ENCODE measurements at places on chromosomes 13 and 19.

GRCh38 chr19:45217957-45218334 lies 27.3 kb downstream of the EXOC3L2 start:
- DNase-seq: no peak

DNA sequence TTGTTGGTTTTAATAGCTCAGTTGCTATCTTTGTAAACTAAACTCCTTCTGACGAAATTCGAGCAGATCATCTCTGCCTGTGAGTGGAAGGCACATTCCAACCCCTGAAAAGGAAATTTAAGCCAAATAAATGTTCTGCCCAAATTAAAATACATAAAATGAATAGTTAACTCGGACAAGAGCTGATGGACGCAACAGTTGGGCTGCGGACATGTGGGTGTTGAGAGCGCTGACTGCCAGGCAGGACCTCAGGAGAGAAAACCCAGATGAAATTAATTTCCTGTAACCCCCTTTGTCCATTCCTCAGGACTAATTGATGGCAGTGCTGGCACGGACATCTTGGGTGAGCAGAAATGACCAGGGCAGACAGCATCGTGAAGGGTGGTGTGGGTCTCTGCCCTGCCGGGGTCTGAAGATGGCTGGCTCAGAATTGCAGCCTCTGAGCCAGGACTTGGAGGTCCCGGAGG lies 86.5 kb downstream of the TSHZ3 start:
- no peak for DNase-seq

GRCh38 chr19:57233207-57233606 lies 2.4 kb downstream of the AURKC start:
- DNase-seq: no peak

GRCh38 chr19:6891761-6892385 lies 4.5 kb downstream of the ADGRE1 start:
- no peak for DNase-seq

GRCh38 chr19:16340654-16341053 lies 16.0 kb downstream of the KLF2 start:
- no peak for DNase-seq

DNA sequence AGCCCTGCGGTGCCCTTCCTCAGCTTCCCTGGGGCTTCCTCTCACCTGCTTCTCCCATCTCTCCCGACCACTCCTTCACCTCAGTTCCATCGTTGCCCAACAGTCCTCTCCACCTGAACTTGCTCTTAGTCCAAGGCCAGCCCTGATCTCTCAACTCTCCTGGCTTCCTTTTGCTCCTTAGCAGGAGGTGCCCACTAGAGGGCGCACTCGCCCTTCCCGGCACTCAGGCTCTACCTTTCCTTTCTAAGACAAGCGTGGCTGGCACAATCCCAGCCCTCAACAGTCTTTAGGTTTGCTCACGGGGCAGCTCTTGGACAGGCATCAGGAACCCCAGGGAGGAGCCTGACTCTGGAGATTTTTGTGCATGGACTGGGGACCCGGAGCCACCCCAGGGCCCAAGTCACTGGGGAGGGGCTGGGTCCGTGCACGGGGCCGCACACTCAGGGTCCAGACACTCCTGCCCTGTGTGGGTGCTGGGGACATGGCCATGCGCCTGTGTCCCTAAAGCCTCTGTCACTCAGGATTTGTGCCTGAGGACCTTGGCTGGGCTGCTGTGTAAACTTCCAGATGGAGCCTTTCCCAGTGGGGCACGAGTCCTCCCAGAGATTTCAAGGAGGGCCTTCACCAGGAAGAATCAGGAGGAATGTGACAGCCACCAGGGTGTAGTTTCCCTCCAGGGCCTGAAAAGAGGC lies 12.1 kb upstream of the CEACAM8 start:
- peak; percentile 80 for DNase-seq

- DNase-seq: no peak
Observed at GRCh38 chr13:113365971-113366588, 2.1 kb upstream of the GRTP1 start.

- DNase-seq: no peak
Observed at GRCh38 chr19:3576696-3577443, 4.1 kb downstream of the HMG20B start.

GRCh38 chr13:78299832-78300623 lies 303.3 kb downstream of the POU4F1 start:
- DNase-seq: no peak

- DNase-seq: no peak
Observed at GRCh38 chr13:112903606-112904195, 65.3 kb upstream of the MCF2L start.

GRCh38 chr13:20494656-20495055 lies 31.0 kb downstream of the CRYL1 start:
- no peak for DNase-seq

- DNase-seq: peak; percentile 38
Observed at GRCh38 chr13:70339738-70340137, 231.5 kb upstream of the KLHL1 start.

GRCh38 chr19:50536662-50537305 lies 23.1 kb upstream of the ASPDH start:
- DNase-seq: no peak

DNA sequence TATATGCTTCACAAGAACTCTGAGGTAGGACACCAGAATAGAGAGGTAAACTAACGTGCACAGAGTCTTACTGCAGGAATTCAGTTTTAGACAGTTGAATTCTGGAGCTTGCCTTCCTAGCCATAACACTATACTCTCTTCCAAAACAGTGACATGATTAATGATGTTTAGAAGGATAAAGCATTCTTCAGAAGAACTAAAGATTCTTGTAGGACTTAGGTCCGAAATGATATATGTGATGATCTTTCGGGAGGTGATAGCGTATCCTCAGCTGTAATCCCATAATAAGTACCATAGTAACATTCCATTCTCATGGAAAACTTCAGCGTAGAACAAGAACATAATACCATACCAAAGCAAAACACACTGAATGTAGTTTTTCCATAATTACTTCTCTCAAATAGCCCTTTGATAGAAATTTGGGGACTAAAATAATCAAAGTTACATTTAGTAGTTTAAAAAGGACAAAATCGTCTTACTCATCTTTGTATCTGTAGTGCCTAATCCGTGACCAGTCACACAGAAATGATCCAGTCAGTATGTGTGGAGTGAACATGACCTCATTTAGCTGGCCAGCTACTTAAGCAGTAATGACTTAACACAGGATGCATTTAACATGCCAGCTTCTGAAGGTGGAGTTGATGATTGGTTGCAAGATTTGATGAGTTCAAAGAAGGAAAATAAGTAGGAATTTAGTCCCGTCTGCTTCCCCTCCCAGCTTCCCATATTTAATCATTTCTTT lies 38.4 kb downstream of the PIBF1 start:
- no peak for DNase-seq

- no peak for DNase-seq
Observed at GRCh38 chr13:71659404-71659803, 207.6 kb downstream of the DACH1 start.

DNA sequence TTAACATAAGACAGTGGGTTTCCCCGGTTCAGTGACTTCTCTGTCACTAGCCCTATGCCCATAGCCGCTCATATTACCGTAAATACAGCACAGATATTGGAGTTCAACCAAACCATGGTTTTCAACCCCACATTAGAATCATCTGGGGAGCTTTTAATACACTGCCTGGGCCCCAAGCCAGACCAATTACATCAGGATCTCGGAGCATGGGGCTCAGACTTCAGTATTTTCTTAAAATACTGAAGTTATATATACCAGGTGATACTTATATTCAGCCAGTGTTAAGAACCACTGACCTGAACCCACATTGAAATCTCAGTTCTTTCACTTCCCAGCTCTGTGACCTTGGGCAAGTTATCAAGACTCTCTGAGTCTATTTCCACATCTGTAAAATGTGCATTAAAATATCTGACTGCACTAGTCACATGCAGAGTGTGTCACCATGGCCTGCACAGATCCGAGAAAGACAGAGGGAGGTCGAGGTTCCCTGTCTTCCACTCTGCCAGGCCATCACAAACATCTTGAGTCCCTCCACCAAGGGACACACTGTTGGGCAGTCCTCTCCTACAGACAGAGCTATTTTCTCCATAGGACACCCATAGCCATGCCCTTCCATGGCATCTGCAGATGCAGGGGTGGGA lies 32.2 kb upstream of the IPO5 start:
- peak; percentile 26 for DNase-seq

- no peak for DNase-seq
Observed at GRCh38 chr13:80726868-80727267, 385.9 kb upstream of the SPRY2 start.

DNA sequence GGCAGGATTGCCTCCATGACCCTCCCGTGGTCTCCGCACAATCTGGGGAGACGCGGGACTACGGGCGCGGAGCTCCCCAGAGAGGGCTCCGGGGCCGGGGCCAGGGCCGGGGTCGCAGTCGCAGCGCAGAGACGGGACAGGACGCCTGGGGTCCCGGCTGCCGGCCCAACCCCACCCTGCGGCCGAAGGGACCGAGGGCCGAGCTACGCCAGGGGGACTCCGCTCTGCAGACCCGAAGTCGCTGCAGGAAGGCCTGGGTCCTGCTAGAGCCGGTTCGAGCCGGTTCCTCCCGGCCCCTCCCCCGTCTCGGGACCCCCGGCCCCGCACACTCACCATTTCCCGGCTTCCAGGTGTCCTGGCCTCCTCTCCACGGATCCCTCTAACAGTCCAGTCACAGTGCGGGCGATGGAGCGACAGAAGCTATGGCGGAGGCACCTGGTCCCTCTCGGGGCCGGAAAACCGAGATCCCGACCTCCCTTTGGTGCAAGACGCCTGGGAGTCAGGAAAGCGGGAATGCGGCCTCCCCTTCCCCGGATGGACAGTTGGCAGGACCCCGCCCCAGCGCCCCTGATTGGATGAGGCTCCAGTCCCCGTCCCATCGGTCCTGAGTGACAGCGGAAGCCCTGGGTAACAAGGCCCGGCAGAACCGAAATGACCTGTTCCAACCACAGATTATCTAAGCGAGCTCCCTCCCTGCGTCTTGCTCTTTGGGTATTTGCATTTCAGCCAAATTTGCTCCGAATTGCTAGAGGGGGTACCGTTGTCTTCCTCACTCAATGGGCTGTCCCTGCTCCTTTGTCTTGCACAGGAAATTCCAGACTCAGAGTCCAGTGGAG lies at the start of gene ZNF625:
Gene ZNF625 (minus strand): TSS at position 512 of the 836 bp plus-strand sequence. CDS start 176 bp downstream, at position 336.
- DNase-seq: peak; percentile 95

DNA sequence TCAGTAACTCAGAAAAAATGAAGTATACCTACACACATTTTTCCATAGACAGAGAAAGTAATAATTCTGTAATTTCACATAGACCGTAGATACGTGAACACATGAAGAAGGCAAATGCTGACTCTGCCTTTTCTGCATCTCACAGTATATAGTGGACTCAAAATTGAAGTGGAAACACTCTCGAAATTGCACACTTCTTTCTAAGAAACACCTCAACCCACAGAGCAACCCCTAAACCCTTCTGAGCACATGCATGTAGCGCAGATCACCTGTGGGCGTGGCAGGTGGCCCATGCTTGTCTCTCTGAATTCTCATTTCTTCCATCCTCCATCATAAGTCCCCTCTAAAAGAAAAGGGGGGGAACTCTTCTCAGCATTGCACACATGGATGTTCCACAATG lies 34.7 kb downstream of the COL4A1 start:
- no peak for DNase-seq
